Posterior cingulate gyrus (tissue), 11 donors: ENCODE measurements at places on chromosomes 1 and 21.

- DNase-seq, result no peak
These were observed 38.2 kb downstream of the IL23R start for GRCh38 chr1:67204298-67204980.

DNA sequence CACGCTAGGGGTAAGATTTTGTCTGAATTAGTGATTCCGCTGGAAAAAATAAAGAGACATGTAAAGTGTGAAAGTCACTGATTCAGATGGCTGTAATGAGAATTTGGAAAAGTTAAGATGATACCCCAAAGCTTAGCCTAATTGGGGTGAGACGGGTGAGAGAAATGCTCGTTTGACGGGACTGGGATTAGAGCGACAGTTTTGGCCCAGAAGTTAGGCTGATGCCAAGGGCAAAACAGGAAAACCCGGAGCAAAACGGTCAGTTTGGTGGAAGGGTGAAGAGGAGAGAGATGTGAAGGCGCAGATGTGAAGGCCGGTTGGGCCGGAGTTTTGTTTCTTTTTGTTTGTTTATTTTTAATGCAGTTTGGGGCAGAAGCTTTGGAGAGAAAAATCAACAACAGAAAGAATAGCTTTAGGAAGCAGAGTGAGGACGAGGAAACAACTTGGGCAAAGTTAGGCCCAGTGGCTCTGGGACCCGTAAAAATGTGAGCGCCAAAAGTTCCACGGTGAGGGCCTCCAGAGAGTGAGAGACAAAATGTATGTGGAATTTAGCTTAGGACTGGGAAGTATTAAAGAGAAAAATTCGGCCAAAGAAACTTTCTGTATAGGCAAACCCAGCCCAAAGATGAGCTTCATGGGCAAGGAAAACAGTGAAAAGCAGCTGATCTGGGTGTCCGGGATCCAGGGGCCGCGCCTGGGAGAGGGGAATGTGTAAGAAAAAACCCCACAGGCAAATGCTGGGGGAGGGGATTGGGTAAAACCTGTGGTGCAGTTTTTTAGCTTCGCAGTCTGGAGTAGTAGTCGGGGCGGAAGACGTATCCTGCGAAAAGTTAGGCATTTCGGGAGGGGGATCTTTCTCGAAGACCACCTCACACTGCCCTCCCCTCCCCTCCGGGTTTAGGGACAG lies 1.2 kb downstream of the DMRTA2 start:
- no peak for DNase-seq

DNA sequence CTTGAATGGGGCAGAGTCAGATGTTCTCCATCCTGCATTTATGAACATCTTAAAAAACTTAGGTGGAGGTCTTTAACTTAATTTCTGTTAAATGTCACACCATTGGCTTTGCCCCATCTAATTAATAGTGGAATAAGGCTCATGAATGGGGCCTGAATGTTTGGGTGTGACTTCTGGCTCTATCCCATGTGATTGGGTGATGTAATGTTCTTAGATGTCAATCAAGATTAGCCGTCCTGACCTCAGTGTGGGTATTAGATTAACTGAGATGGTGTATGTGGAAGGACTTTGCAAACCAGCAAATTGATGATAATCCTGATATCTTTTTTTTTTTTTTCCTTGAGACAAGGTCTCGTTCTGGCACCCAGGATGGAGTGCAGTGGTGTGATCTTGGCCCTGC lies 38.1 kb downstream of the C1orf21 start:
- no peak for DNase-seq

GRCh38 chr1:17348593-17349234 lies 23.3 kb upstream of the PADI6 start:
- DNase-seq, result no peak

DNA sequence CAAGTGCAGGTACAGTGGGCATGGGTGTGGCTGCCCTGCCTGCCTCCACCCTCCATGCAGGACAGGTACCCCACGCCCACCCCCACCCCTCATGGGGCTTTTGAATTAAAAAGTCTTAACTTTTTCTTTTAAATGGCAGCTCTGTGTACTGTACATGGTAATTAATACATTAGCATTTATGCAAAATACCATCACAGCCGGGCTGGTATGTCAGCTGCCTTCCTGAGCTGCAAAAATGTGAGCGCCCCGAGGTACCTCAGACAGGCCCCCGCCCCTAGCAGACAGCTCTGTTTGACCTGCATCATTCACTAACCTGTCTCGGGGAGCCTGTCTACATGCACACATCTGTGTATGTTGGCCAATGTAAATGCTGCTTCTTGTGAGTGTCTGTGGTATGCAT lies 42.2 kb upstream of the POU3F1 start:
- no peak for DNase-seq

DNA sequence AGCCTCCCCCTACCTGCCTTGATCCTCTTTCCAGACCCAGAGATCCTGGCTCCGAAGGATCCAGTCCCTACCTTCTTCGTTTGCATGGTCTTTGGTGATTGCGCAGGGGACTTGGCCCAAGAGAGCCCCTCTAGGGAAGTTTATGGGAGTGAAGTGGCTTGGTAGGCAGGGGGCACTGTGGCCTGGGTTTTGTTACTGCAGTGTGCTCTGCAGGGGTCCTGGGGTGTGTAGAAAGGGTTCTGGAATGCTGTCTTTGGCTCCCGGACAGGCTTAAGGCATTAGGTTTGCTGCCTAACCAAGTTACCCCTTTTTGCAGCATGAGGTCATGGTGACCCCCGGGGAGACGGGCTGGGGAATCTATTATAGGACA lies 3.8 kb downstream of the ATP8B2 start:
- peak; percentile 60 for DNase-seq
